ENCODE measurements at places on chromosomes 13 and 19.

GRCh38 chr13:99086267-99087097 lies 108.6 kb upstream of the DOCK9 start:
- peak; percentile 45 for DNase-seq

DNA sequence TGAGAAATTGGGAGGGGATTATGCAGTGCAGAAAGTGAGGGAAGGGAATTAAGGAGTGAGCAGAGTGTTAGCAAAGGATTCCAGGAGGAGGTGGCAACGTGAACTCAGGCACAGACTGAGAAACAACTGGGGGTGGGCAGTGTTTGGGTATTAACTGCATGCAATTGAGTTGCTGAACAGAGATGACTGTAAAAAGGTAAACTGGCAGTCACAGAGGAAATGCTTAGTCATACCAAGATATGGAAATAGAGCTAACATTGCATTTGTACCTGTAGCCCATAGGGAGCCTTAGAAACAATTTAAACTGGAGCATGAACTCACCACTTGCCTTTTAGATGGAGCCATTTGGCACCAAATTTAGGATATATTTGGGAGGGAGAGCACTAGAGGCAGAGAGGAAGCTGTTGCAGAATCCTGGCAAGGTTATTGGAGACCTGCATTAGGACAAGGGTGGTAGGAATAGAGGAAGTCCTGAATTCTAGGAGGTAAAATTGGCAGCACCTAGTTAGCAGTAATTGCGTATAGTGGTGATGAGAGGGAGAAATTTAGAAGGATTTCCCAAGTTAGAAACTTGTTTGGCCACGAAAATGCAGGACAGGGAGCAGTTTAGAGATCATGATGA lies 100.6 kb upstream of the FRY start:
- peak; percentile 50 for DNase-seq

DNA sequence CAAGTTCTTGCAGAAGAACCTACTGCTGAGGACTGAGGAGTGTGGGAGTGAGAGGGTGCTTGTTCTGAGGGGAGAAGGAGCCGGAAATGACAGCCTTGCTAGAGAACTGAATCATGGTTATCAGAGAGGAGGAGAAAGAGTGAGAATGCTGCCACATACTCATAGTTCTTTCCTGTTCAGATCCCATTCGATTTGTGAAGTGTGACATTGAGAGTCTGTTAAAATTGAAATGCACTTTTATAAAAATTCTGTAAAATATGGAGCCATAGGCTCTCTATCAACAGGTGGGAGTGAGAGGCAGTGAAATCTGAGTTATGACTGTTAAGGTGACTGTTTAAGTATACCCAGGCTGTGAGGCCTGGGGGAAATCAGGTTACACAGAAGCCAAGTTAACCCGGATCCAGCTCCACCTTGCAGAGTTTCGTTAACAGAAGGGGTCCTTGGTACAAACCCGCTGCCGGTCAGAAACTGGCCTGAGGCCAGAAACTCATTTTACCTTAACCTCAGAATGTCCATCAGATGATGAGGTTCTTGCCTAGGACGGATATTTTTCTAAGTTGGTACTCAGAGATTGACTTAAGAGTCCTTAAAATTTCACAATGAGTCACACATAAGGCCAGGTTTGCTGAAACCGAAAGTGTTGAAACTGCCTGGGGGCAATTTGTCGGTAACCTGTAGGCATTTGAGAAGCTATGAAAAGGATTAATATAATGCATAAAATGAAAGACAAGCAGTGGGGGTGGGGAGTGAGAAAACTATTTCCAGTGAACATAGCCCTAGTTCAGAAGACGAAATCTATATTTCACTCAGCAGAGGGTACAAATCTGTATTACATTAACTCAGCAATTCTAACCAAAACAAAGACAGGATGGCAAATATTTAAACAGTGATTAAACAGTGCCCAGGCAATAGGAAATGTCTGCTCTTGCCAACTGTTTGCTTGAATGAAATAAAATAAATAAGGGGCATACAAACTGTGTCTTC lies 350.5 kb downstream of the KCNRG start:
- DNase-seq: no peak

DNA sequence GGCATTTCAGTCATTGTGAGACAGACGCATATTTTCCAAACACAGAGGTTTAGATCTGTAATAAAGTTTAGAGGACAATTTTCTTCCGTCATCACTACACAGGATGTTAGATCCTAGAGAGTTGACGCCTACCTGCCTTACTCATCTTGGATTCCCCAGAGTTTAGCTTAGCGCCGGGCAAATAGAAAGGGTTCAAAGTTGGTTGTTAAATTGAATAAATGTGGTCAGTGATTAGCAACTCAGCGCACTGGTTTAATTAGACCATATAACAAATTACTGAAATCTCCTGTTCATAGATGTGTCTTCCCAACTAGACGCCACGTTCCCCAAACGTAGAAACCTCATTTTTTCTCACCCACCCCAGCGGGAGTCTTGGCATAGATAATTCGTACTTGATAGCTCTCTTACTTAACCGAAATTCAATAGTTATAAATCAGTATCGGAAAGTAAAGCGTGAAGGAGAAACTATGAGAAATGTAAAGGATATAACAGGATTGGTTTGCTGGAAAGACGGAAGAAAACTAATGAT lies 726 bp upstream of the UFM1 start:
- DNase-seq: no peak

DNA sequence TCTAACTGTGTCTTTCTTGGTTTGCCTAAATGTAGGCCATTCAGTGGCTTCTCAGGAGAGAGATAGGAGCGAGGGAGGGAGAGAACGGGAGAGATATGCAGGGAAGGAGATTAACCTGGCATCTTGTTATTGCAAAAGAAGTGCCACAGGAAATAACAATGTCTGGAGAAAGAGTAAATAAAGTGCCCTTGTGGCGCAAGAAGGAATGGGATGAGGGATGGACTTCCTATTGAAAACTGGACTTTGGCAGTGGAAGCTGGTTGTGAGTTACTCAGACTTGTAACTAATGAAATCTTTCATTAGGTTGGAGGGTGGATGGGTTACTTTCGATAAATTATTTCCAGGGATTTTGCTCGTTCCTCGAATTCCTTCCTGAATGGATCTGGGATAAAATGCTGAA lies 136.1 kb downstream of the LACC1 start:
- no peak for DNase-seq

- peak; percentile 70 for DNase-seq
These were observed 132.8 kb upstream of the SPRY2 start for GRCh38 chr13:80473695-80474094.

DNA sequence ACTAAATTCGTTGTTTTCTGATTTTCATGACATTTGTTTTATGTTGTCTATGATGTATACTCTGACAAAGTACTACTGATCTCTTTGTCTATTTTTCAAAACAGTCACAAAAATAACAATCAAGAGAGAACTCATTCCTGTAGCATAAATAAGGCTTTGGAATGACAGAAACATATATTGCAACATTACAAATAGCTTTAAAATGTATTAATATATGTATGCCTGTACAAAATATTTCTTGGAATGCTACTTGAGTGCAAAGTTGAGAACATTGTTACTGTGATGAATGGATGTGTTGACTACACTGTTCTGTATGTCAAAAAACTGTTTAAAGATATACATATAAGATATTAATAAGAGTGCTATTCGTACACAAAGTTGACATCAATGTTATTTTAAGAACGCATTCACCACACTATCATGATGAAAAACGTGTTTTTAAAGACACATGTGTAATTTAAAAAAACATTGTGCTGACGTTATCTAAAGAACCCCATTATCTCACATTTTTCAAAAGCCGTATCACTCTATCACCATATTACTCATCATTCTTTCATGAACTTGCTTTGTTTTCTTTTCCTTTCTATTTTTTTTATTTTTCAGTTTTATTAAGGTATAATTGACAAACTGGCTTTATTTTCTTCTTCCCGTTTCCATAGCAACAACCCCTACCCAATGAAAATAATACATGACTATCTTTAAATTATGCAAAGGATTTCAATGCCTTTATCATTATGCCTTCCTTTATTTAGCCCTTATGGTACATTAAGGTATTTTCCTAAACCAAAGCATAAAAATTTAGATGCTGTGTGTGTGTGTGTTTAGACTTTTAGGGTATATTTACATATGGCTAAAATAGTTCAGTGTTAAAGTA lies 918.8 kb downstream of the SLITRK1 start:
- DNase-seq: no peak

GRCh38 chr13:33252135-33252534 lies 33.4 kb downstream of the STARD13 start:
- DNase-seq: no peak

GRCh38 chr13:50599927-50600326 lies 243.6 kb downstream of the DLEU7 start:
- peak; percentile 73 for DNase-seq

- peak; percentile 19 for DNase-seq
These were observed 61.2 kb downstream of the MYH14 start for GRCh38 chr19:50264483-50265186.

GRCh38 chr19:1360818-1361461 lies 22.8 kb upstream of the NDUFS7 start:
- DNase-seq: peak; percentile 42

DNA sequence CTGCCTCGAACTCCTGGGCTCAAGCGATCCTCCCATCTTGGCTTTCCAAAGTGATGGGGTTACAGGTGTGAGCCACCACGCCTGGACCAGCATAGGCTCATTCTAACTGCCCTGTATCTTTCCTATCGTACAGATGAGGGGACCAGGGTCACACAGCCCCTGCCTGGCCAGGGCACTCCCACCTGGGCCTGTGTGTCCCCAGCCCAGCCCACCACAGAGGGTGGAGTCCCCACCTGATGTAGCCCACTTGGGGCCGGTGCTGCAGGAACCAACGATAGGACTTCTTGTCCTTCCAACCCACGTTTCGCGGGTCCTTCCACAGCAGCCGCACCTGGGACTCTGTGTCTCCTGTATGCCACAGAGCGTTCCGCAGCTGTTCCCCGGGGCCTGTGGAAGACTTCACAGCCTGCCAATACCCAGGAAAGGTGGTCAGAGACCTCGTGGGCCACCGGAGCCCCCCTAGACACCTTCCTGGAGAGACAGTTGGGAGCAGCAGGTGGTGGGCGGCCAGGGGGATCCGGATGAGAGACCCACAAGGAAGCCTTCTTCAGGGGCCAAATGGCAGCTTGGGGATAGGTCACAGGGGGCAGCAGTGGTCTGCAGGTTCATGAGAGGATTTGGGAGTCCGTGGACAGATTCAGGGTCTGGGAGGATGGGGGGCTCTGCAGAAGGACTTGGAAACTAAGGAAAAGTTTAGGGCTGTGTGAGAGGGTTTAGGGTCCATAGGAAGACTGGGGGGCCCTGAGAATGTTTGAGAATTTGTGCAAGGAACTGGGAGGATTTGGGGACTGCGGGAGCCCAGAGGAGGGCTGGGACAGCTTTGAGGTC lies 6.9 kb downstream of the COMP start:
- DNase-seq: no peak

DNA sequence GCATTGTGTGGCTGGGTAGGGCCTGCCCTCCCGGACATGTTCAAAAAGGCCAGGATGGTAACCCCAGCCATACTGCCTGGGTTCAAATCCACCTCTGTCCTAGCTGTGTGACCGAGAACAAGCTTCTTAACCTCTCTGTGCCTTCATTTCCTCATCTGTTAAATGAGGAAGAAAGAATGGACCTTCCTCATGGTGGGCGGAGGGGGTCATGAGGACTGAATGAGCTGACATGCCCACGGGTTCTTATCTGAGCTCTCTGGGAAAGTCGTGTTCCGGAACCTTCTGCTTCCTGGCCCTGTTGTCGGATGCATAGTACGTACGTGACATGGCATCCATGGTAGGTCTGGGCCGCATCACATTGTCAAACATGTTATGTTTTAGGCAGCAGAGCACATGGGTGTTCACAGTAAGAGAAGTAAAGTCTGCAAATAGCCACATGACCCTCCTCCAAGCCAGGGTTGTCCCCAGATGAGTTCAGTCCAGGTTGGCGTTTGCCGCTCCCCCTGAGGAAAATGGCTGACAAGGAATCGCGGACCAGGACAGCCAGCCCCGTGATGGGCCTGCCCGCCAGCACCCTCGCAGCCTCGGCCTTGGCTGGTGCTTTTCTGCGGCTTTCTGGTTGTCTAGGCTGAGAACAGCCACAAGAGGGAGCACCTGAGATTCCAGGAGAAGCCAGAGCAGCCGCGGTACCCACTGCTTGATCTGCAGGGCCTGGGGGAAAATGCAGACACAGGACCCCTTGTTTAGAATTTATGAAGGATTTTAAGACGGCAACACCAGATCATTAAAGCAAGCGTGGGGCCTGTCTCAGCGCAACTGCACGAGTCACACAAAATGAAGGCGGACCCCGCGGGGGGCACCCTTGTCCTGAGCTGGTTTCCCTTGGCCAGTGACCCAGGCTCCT lies 2.4 kb upstream of the NTN5 start:
- peak; percentile 96 for DNase-seq

- peak; percentile 3 for DNase-seq
These were observed 1.7 kb downstream of the B3GLCT start for GRCh38 chr13:31201341-31202031.

GRCh38 chr19:47798904-47799266 lies 5.5 kb downstream of the TPRX1 start:
- DNase-seq: no peak

- no peak for DNase-seq
These were observed 403.8 kb downstream of the SLITRK5 start for GRCh38 chr13:88074794-88075510.

DNA sequence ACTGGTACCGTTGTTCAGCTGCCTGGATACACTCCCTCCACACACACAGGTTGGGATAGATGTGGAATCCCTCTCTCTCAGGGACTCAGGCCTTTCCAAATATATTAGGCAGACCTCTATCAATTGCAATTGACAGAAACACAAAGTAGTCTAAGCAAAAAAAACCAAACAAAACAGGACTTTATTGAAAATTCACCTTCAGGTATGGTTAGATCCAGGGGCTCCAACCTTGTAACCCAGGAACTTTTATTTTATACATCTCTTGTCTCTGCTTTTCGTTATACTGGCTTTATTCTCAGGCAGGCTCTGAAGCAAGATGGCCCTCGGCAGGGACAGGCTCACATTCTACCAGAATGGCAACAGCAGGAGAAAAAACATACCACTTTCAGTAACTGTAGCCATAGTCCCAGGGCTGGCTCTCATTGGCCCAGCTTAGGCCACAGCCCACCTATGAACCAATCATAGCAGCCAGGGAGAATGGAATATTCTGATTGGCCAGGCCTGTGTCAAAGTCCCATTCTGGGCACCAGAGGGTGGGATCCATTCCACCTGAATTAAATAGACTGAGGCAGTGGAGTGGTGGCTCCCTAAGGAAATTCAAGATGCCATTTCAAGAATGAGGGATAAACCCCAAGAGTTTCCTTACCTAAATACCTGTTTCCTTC lies 13.1 kb upstream of the CEACAM19 start:
- DNase-seq: no peak

- no peak for DNase-seq
These were observed 6.0 kb downstream of the RNASEH2B start for GRCh38 chr13:50915565-50915964.

DNA sequence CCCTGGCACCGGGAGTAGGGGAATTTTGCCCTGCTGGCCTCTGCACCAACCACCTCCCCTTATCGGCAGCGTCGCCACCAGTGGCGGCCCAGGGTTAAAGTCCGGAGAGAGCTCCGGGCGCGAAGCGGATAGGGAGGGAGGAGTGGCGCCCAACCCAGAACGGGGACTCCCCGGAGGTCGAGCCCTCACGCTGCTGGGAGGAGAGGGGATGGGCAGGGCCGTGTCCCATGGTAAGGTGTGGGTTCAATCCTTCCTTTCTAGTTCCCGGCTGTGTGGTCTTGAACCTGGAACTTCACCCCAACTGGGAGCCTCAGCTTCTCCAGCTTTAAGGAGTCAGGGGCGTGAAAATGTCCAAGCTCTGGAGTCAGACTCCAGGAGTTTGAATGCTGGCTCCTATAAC lies 23.3 kb upstream of the BCL3 start:
- DNase-seq: no peak

- DNase-seq: no peak
These were observed 9.6 kb upstream of the NOTCH3 start for GRCh38 chr19:15210323-15210781.
